BE2C (cell line): ENCODE measurements at places on chromosomes 3 and 15.
A peak's percentile ranks its signal among the peaks of the same experiment; 100 is the strongest.

DNA sequence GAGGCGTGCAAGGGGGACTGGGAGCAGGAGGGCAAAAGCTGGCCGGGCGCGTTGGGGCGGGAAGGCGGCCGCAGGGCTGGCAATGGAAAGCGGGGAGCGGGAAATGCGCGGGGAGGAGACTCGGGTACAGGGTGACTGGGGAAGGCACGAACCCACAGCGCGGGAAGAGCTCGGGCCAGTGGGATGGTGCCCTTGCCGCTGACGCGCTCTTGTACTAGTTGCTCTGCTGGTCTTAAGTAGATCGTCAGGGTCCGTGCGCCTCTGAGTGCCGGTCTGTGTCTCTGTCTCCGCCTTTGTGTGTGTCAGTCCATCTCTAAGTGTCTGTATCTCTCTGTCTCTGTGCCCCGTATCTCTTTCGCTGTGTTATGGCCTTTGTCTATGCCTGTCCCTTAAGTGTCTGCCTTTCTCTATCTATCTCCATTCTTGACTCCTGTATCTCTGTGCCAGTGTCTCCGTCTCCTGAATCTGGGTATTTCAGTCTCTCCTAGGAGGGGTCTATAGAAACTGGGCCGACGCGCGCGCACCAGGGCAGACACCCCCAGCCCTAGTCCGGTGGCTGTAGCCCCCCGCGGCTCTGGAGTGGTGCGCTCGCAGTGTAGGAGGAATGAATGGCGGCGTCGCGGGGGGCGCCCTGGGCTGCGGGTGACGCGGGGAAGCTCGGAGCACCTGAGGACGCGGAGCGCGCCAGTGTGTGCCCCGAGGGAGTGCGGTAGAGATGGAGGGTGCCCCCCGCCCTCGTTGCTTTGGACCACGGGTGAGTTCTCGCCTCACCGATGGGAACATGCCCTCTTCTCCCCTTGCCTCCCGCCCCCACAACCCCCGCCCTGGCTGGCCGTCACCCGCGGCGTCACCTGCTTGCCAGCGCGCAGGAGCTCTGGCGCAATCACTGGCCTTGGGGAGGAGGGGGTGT is 756 bp upstream of the CAMK2N2 start:
- DNase-seq = peak; percentile 29

- no peak for DNase-seq
Measured at GRCh38 chr3:80338366-80338765, 570.6 kb upstream of the ROBO1 start.

GRCh38 chr15:97081666-97082226 is 751.2 kb downstream of the NR2F2 start:
- DNase-seq = no peak

DNA sequence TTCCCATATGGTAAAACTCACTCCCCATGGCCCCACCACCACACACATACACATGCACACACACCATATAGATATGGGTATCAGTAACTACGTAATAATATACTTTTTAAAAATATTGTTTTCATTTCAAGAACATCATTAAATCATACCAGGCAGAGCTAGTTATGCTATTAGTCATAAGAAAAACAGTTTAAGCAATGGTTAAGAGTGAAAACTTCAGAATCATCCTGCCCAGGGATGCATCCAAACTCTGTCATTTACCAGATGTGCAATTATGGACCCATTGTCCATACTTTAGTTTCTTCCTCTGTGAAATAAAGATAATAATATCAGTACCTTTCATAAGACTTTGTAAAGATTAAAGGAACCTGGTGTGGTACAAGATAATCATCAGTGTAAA is 608.3 kb downstream of the RBMS3 start:
- DNase-seq = no peak

DNA sequence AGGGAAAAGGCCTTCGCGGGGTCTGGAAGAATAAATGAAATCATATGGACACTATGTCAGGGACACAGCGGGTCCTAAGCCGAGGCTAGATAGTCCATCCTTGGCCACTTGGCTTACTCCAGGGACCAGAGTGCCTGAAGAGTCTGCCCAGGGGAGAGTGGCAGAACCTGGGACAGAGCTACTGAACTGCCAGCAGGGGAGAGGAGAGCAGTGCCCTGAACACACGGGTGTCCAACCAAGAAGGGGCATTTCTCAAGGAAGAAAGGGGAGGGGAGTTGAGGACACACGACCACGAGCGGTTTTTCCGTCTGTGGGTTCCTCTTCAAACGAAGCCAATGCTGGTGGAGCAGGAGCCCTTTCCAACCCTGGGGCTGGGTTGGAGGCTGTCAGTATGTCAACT is 1.0 kb downstream of the ACAN start:
- no peak for DNase-seq

GRCh38 chr15:38535491-38536200 is 29.0 kb downstream of the RASGRP1 start:
- DNase-seq = no peak

- DNase-seq = no peak
Measured at GRCh38 chr3:47193871-47194859, 30.3 kb upstream of the SETD2 start.

- no peak for DNase-seq
Measured at GRCh38 chr3:11835028-11835639, 11.6 kb downstream of the TAMM41 start.

DNA sequence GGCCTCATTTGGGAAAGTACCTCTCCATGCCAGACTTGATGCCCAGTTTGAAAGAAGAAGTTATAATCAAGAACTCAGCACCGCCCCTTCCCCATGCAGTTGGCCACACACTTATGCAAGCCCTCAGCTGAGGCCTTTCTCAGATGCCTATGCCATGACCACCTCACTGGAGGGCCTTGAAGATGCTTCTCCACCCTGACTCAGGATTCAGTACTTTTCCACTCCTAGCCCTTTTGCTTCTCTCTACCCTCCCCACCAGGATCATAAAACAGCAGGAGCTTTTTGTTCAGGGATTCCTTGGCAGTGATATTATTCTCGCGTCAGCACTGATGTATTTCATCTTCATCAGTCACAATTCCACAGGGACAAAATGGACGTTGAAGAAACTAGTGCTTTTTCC is 313.5 kb downstream of the PYDC2 start:
- no peak for DNase-seq

DNA sequence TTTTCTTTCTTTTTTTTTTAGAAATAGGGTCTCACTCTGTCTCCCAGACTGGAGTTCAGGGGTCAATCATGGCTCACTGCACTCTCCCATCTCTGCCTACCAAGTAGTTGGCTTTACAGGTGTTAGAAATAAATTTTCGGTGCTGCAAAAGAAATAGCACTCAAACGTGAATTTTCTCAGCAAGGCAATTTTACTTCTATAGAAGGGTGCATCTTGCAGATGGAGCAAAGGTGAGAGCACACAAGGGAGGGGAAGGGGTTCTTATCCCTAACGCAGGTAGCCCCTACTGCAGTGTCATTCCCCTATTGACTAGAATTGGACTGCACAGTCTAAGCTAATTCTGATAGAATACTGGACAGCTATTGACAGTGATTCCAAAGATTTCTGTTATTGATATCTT is 6.8 kb upstream of the FBLN2 start:
- no peak for DNase-seq

DNA sequence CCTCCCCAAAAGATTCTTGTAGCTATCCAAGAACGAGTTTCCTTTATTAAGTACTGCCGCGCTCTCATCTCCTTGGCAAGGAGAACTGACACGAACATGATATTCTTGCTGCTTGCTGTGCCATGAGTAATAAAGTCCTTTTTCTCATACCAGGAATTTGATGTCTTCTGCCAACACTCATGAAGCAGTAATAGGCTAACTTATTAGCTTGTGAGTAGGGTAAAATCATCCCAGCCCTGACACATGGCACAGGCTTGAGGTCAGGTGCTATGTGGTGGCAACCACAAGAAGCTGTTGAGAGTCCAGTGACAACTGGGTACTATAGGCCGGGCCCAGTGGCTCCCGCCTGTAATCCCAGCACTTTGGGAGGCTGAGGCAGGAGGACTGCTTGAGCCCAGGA is 22.7 kb upstream of the UBXN7 start:
- no peak for DNase-seq

DNA sequence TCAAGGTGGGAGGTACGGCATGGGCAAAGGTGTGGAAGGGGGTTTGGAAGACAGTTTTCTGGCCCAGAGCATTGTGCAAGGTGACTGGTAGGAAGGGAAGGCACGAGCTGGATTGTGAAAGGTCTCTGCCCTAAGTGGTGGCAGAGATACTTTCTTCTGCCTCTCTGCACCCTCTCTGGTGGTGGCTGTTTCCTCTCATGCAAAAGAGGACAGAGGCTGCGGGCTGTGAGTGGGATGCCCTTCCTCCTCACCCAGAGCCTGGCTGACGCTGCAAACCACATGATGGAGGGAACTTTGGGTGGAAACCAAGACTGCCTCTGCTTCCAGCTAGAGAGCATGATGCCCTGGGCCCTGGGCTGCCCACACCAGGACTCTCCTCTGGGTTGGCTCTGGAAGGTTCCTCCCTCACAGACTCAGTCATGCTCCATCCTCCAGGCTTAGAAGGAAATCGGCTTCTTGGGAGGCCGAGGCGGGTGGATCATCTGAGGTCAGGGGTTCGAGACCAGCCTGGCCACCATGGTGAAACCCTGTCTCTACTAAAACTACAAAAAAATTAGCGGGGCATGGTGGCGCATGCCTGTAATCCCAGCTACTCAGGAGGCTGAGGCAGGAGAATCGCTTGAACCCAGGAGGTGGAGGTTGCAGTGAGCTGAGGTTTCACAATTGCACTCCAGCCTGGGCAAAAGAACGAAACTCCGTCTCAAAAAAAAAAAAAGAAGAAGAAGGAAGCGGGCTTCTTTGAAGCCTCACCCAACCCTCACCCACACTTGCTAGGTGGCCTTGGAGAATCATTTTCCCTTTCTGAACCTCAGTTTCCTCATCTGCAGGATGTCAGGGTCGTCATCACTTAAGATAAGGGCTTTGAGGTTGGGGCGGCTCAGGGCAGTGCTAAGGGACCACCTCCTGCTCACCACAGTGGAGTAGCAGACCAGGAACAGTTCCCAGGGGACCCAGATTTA is 8.3 kb downstream of the PSTPIP1 start:
- DNase-seq = peak; percentile 2

DNA sequence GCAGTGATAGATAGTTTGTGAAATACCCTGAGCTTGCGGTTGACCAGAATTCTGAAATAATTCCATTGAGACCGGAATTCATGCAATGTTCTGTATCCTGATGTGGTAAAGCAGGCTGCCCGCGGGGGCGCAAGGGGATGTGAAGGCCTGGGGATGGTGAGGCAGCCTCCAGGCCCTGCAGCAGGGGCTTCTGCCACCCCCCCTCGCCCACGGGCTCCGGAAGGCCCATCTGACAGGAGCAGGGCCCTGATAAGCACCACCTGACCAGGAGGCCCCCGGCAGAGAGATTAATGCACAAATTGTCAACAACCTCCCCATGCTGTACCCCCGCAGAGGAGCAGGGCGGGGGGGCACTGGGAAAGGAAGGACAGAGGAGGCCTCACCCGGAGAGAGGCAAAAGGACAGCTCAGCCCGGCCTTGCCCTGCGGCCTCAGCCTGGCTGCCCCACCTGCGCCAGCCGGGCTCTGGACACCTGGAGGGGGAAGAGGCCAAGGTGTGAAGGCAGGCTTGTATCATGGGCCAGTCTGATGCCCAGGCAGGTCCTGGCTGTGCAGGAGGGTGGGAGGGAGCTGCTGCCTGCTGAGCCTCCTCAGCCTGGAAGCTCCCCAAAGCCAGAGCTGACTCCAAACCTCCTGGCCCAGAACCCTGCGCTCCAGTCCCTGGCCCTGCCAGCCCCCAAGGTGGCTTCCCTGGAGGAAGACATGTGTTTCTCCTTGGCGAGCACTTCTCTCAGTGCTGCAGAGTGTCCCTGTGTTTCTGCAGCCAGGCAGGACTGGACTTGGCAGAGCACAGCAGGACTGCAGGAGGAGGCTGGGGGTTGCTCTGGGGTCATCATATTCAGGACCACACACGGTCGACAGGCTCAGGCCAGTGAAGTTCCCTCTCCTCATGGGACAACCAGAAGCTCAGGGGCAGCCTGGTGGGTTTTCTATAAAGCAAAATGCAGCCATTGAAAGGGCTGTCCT is 46.5 kb downstream of the RPN1 start:
- DNase-seq = no peak
